ENCODE measurements at places on chromosomes 3 and 15.

GRCh38 chr15:67607959-67608637, 65.6 kb downstream of the MAP2K5 start:
- DNase-seq = no peak

GRCh38 chr3:188940573-188940932, 231.2 kb upstream of the TPRG1 start:
- DNase-seq = no peak

DNA sequence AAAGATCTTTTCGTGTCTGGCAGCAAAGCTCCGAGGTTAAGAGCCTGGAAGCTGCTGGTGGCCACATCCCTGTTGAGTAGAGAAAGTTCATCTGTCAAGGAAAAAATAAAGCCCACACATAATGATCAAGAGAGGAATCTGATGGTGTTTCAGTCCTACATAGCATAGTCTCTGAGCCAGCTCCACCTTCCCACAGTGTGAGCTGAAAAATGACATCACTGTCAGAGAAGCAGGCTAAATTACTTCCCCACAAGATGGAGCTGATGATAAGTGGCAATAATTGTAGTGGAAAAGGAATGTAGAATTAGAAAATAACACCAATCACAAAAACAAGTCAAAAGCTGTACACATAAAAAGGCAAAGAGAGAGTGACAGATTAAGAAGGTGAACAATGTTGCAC, 84.5 kb downstream of the AQP9 start:
- no peak for DNase-seq

- peak; percentile 8 for DNase-seq
These were observed 18.1 kb upstream of the SLC22A13 start for GRCh38 chr3:38247366-38248035.

GRCh38 chr3:160027541-160028195, 39.0 kb downstream of the IL12A start:
- no peak for DNase-seq

- DNase-seq = no peak
These were observed 16.9 kb downstream of the NR2F2 start for GRCh38 chr15:96347181-96348111.

DNA sequence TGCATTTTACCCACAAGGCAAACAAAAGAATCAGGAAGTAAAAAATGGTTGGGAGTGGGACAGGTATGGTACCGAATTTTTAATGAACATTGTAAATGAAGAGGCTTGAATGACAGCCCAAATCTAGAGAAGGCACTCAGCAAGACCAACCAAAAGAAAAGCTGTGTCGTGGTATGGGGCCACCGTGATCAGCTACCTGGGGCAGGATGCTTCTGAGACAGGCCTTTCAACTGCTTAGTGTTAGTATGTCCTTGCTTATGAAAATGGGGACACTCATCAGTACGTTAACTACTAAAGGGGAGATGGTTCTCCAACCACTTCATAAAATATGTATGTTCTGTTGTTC, 228.7 kb upstream of the ST8SIA2 start:
- DNase-seq = no peak

DNA sequence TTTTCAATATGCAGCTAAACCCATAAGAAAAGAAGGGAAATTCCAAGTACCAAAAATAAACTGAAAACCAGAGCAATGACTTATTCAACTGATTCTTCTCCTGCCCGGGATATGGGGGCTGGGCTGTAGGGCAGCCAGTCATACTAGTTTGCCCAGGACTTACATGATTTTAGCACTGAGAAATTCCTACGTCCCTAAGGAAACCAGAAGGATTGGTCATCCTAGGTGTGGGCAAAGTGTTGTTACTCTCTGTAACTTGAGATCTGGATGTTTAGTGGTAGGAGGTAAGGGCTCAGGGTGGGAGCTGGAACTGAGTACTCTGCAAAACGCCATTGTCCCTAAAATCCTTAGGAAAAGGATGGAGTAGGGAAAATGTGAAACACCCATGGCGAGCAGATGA, 1.2 kb upstream of the DAZL start:
- DNase-seq = no peak

DNA sequence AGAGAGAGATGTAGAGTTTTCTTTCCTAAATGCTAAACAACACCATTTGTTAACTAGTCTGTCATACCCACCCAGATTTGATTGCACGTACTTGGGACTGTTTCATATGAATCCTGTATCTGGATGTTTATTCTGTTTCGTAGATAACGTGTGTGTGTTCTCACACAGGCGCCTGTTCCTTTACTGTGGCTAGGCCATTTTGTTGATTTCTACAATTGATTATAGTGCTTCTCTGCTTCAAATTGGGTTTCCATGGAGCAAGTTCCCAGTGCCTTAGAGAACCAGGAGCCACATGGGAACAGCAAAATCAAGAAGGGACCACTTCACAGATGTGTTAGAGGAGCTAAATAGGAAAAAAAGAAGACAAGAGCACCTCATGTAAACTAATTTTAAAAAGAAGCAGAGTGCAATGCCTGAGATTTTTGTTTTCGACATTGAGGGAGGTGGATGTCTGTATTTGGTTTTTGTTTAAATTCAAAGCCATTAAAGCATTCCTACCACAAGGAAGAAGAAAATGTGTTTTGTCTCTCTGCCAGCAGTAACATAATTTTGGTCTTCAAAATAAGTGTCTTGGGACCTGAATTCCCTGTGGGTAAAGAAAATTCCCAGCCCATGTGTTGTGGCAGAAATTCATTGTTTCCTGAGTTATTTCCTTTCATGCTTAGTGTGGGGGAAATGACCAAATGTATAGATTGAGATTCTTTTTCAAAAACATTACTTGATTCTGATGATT, 424.0 kb upstream of the C2CD4B start:
- no peak for DNase-seq

- peak; percentile 6 for DNase-seq
These were observed 94.7 kb downstream of the IL5RA start for GRCh38 chr3:3015185-3016089.

GRCh38 chr15:98324341-98324970, 323.9 kb upstream of the IGF1R start:
- no peak for DNase-seq

DNA sequence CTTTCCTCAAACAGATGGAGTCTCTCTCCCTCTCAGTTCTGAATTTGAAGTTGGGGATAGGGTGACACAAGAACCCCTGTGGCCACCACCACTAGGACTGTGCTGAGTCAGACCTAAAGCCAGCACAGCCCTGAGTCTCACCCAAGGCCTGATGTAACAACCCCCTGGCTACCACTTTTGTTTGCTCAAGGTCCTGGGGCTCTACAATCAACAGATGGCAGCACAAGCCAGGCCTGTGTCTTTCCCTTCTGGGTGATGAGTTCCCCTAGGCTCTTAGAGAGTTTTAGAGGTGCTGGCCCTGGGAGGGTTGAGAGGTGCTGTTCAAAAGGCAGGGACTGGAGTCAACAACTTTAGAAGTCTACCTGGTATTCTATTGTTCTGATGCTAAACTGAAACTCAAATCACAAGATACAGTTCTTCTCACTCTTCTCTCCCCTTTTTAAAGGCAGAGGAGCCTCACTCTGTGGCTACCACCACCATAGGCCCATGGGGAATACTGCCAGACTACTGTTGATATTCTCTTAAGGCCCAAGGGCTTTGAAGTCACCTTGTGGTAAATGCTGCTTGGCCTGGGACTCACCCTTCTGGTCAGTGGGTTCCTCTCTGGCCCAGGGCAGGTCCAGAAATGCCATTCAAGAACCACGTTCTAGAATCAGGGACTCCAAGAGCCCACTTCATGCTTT, 6.5 kb downstream of the OR5K4 start:
- DNase-seq = no peak

DNA sequence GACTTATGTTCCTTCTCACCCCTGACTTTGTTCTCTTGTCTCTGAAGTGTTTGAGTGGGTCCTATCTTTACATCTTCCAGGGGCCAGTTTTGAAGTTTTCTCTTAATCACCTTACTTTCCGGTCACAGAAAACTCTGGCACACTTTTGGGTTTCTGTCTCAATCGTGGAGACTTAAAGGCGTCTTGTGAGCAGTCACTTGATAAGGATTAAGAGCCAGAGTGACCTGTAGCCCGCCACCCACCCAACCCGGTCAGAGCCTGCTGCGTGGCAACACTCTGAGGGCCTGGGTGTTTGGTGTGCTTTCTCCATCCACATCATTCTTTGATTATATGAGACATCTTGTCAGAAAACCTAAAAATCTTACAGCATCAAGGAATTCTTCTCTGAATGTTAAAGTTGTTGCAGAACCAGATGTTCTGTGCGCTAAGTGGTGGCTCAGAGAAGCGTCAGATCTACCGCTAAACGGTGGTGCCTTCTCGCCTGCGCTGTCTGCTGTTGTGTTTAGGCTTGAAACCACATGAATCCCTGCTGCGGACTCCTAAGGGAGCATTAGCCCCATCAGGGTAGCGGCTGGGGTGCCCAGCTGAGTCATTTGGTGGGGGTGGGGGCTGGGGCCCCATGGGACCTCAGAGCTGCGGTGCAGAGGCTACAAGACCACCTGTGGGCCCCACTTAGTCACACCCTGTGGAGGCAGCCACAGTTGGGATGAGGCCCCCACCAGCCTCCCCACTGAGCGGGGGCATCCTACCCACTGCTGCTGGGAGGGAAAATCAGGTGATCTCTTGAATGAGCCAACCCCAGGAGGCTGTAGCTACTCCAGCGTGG, 158.7 kb upstream of the BHLHE40 start:
- no peak for DNase-seq

DNA sequence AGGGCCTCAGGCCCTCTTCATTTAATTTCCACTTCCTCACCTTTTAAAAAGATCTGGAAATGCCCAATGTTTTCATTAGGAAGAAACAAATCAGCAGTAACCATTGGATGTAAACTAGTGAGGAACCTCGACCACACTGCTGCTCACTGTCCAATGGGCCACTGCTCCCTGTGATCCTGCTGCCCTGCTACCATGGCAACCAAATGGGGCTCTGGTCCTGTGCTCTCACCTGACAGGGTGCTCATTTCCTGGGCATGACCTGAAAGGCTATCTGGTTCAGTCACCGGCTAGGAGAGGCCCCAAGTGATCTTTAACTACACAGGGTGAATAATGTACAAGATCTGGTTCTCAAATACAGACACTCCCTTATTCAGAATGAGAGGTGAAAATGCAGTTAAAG, 54.6 kb downstream of the ARHGEF3 start:
- DNase-seq = no peak

GRCh38 chr15:80711886-80712285, 16.8 kb downstream of the ABHD17C start:
- no peak for DNase-seq

- no peak for DNase-seq
These were observed 55.1 kb downstream of the PLXNA1 start for GRCh38 chr3:127037971-127038446.

- no peak for DNase-seq
These were observed 88.5 kb upstream of the LRRFIP2 start for GRCh38 chr3:37262816-37263393.

- DNase-seq = no peak
These were observed 72.7 kb downstream of the PEAK1 start for GRCh38 chr15:77347197-77347596.

- DNase-seq = no peak
These were observed 54.3 kb downstream of the OXNAD1 start for GRCh38 chr3:16319307-16319706.

DNA sequence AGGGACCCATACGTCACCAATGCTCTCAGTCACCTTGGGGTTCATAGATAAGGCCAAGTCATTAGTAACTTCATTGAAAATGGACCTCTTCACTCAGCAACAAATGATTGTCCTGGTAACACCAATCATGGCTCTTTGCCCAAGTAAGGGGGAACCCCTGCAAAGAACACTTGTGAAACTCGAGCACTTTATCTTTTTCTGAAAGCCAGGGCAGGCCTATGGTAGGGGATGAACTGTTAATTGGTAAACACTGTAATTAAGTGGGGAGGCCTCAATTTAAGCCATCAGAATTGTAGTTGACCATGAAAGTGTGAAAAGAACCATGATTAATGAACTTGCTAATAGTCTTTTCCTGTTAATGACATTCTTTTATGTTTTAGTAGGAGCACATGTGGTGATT, 73.3 kb downstream of the ABHD5 start:
- no peak for DNase-seq

GRCh38 chr3:184380185-184380626, 352 bp downstream of the CHRD start:
- peak; percentile 40 for DNase-seq

DNA sequence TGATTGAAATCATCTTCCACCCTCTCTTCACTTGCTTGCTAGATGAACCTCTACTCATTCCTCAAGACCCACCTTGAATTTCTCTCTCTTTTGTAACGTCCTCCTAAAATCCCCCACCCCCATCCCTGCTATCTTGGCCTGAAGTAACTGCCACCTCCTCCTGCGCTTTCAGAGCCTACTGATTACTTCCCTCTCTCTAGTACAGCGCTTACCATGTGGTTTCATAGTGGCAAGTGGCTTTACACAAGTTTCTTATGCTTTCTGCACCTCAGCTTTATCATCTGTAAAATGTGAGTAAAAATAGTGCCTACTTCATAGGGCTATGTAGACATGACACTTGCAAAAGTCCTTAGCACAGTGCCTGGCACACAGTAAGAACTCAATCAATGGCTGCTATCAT, 28.7 kb upstream of the DAZL start:
- no peak for DNase-seq

- no peak for DNase-seq
These were observed 431.1 kb downstream of the WDR72 start for GRCh38 chr15:53328341-53328740.

GRCh38 chr3:17431004-17431403, 311.4 kb downstream of the TBC1D5 start:
- peak; percentile 3 for DNase-seq

DNA sequence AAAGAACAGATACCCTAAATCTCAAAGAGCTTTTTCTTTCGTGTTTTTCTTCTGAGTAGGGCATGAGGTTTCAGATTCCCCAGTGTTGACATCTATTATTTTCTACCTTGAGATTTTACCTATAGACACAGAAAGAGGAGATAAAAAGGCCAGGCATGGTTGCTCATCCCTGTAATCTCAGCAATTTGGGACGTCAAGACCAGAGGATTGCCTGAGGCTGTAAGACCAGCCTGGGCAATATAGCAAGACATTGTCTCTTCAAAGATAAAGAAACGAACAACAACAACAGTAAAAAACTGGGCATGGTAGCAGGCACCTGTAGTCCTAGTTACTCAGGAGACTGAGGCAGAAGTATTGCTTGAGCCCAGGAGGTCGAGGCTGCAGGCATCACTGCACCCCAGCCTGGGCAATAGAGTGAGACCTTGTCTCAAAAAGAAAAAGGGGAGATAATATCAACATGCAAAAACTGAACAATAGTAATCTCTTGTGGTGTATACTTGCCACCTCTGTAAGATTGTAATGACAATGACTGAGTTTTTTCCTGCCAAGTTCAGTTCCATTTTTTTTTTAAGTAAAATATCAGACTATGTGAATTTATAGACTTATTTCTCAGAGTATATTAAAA, 71.3 kb downstream of the MBNL1 start:
- no peak for DNase-seq
